ENCODE measurements at places on chromosomes 16 and 17.

- DNase-seq = no peak
Measured at GRCh38 chr17:43787728-43788127, 7.5 kb downstream of the CFAP97D1 start.

DNA sequence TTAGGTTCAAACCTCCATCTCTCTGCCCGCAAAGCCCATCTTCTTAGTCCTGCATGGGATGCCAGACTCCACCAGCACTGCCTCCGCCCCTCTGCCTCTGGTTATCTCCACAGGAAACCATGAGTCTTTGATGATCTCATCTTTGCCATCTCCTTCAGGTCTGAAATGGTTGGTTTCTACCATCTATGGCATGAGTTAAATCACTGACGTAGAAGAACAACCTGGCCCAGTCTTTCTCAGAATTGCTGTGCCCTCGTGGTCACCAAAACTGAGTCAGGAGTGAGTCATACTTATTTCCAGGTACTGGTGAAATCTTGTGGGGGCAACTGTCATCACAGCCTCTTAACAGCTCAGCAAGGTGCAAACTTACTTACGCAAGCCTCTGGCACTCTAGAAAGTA, 468.7 kb upstream of the C16orf82 start:
- DNase-seq = peak; percentile 22

DNA sequence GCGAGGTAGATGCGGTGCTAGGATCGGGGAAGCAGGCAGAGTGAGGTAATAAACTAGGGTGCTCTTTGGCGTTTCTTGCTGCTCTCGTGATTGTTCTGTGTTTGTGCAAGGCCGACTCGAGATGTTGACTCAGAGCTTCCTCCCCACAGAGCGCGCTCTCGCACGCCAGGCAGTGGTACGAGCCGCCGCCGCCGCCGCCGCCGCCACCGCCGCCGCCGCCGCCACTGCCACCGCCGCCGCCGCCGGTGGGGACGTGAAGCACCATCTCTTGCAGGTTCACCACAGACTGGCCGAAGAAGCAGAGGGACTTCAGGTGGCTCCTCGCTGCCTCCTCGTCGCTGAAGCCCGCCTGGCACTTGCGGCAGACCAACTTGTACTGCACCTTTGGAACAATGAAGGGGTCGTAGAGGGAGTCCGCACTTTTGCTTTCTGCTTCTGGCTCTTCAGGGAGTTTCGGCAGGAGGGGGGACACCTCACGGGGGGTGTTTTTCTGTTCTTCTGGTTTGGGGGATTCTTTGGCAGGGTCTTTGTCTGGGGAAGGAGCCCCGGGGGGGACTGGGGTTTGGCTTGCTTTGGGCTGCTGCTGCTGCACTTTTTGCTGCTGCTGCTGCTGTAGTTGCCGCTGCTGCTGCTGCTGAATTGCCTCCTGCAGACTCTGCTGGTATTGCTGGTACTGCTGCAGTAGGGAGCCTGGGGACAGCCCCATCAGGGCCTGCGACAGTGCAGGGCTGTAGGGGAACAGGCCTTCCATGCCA, 260.2 kb downstream of the ZFHX3 start:
- peak; percentile 48 for DNase-seq

DNA sequence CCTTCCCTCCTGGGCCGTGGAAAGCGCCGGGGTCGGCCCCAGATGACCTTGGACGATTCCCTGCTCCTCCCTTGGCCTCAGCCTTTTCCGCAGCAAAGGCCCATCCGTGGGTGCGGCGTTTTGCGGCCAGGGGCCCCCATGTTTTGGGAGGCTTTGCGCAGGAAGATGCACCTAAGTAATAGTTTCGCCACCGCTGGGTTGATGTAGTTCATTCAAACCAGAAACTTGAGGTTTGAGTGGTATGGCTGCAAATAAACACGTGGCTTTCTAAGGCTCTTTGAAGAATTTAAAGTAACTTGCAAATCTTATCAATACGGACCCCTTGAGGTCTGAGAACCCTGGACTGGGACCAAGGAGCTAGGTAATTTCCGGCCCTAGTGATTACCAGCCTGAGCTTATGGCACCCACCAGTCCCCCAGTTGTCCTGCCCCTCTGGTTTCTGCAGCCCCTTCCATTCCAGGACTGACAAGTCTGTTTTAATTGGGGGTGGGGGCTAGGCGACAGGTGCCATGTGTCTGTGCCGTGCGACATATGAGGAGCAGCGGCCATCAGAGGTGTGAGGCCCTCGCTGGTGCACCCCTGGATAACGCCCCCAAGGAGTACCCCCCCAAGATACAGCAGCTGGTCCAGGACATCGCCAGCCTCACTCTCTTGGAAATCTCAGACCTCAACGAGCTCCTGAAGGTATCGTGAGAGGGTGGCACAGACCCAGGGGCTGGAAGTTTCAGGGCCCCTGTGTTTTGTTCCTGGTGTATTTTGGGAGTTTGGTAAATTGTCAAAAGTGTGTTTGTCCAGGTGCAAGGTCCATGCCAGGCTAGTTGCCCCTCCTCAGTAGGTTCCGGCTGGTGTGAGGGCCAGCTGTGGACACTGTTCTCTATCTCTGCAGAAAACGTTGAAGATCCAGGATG, 834 bp downstream of the MRPL12 start:
- DNase-seq = no peak

DNA sequence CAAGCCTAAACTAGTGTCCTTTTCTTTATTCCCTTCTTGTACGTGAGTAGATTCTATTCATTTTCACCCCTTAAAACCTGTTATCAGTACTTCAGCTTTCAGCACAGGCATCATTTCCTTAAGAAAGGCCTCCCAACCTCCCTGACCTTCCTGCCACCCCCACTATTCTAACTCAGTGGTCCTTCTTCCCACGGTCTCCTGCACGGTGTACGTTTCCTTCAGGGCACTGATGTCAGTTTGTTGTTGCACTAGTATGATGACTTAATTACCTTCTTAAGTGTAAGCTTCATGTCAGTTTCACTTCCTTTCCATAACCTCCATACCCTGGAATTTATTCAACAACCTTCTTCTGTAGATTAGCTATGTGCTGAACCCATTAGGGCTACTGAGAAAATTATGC, 484.2 kb downstream of the HS3ST4 start:
- DNase-seq = no peak

DNA sequence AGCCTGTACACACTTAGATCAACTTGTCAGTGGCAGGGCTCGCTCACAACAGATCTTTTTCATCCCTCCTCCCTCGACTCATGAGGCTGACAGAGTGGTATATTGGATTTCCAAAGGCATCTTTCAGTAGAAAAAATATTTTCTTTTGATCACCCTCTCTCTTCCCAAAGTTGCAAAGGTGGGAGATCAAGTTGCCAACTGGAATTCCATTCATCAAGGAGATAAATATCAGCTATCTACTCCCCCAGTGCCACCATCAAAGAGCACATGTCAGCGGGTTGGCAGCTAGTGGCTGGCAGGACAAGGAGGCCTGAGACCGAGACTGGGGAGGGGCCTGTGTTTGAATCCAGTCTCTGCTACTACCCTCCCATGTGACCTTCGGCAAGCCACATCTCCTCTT, 539.7 kb upstream of the CDH11 start:
- DNase-seq = no peak

- no peak for DNase-seq
Measured at GRCh38 chr17:70699408-70699807, 530.1 kb downstream of the KCNJ2 start.

DNA sequence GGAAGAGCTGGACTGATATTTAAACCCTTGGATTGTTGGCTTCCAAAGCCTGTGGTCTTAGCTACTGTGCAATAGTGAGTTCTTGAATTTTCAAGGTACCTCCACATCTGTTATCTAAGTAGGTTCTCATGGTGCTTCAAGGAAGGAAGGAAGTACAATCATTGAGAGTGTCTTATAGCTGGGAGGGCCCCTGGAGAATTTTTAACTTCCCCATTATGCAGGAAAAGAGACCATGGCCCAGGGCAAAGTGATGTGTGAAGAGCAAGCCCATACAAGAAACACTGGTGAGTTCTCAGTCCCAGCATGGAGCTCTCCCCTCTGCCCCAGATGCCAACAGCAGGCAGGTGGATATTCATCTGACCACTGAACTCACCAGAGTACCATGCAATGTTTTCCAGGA, 169.0 kb upstream of the IRX6 start:
- DNase-seq = no peak

DNA sequence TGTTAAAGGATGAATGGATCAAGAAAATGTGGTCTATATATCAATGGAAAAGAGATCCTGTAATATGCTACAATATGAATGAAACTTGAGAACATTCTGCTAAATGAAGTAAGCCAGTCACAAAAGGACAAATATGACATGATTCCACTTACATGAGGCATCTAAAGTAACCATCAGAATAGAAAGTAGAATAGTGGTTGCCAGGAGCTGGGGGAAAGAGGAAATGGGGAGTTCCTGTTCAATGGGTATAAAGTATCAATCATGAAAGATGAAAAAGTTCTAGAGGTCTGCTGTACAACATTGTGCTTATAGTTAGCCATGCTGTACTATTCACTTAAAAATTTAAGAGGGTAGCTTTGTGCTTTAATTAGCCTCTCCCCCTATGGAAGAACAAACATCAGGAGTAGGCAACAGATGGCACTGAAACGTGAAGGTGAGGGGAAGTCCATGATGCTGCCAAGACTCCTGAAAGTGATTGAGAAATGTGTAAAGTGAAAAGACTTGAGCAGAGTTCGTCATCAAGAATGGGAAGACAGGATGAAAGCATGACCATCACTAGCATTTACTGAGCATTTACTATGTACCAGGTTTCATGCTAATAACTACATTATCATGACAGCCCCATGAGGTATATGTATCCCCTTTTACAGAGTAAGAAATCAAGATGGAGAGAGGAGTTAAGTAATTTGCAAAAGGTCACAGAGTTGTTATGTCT, 167.2 kb downstream of the CYB561 start:
- DNase-seq = no peak

GRCh38 chr16:73864868-73865267, 431.7 kb upstream of the PSMD7 start:
- no peak for DNase-seq

GRCh38 chr17:67212231-67212630, 32.8 kb downstream of the HELZ start:
- no peak for DNase-seq
